Spleen (tissue), 13 donors: ENCODE measurements at places on chromosomes 5 and 9.

GRCh38 chr5:52374286-52374685 is 413.4 kb upstream of the ITGA1 start:
- no peak for DNase-seq

- DNase-seq: no peak
These were observed 33.3 kb downstream of the PUM3 start for GRCh38 chr9:2810420-2811075.

DNA sequence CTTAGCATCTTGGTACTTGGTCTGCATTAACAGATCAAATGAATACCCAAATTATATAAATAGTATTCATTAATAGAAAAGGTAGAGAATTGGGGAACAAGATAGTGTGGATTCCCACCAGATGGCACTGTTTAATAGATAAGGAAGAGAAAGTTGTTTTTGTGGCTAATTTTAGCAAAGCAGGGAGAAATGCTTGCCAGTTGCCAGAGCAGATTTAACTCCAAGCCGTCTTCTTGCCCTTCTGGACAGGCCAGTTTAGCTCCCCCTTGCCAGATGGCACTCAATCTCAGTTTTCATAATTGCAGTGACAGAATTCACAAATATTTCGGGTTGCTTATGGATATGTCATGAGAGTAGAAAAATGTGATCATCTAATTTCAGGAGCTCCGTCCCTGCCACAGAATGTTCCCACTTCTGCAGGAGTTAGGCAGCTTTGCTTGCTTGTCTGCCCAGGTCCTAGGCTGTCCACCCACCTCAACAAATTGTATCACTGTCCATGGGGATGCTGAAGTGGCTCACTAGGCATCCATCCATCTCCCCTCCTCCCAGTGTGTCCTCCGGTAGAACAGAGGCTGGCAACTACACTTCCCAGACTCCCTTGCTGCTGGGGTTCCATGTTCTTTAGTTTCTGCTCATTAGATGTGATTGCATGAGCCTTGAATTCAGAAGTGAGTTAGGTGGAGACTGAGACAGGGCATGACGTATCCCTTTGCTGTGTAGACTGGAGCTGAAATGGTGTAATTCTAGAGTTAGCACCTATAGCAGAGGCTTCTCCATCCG is 11.8 kb upstream of the HEXB start:
- DNase-seq: no peak

DNA sequence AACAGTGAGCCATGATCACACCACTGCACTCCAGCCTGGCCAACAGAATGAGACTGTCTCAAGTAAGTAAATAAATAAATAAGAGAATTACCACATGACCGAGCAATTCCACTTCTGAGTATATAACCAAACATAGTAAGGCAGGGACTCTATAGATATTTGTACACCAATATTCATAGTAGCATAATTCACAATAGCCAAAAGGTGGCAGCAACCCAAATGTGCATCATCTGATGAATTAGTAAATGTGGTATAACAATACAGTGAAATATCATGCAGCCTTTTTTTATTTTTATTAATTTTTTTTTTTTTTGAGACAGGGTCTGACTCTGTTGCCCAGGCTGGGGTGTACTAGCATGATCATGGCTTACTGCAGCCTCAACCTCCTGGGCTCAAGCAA is 33.1 kb downstream of the ALDH7A1 start:
- no peak for DNase-seq

GRCh38 chr9:70466976-70467561 is 52.6 kb upstream of the KLF9 start:
- no peak for DNase-seq

DNA sequence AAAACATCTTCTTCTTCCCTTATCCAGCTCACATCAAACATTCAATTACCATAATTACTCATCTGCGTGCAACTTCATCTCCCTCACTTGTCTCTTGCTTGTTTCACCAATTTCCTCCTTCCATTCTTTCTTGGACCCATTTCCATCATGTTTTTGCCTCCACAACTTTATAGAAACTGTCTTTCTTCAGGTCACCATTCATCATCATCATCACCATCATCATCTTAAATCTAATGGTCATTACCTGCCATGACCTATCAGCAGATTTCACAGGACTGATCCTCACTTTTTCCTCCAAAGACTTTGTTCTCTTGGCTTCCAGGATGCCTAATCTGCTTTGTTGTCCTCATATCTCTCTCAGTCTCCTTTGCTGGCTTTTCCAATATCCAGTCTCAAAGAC is 495.6 kb downstream of the DNAH5 start:
- no peak for DNase-seq

GRCh38 chr5:40404613-40405012 is 275.1 kb upstream of the PTGER4 start:
- no peak for DNase-seq

GRCh38 chr5:14054965-14055963 is 87.9 kb upstream of the TRIO start:
- no peak for DNase-seq

GRCh38 chr5:179404321-179405053 is 59.2 kb upstream of the ADAMTS2 start:
- DNase-seq: no peak

GRCh38 chr5:91162534-91163381 is 220.4 kb downstream of the ARRDC3 start:
- peak; percentile 82 for DNase-seq

DNA sequence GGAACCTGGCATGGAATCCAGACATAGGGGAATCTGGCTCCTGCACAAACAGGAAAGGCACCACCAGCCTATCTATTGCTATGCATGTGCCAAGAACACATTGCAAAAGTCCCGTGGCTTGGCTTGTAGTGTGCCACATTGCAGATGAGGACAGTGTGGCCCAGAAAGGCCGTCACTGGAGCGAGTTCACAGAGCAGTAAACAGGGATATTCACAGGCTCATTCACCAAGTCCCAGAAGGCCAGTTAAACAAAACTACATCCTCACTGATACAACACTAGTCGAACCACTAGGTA is 39.6 kb upstream of the TRIM32 start:
- DNase-seq: no peak

GRCh38 chr5:153783362-153783658 is 255.4 kb downstream of the FAM114A2 start:
- no peak for DNase-seq

DNA sequence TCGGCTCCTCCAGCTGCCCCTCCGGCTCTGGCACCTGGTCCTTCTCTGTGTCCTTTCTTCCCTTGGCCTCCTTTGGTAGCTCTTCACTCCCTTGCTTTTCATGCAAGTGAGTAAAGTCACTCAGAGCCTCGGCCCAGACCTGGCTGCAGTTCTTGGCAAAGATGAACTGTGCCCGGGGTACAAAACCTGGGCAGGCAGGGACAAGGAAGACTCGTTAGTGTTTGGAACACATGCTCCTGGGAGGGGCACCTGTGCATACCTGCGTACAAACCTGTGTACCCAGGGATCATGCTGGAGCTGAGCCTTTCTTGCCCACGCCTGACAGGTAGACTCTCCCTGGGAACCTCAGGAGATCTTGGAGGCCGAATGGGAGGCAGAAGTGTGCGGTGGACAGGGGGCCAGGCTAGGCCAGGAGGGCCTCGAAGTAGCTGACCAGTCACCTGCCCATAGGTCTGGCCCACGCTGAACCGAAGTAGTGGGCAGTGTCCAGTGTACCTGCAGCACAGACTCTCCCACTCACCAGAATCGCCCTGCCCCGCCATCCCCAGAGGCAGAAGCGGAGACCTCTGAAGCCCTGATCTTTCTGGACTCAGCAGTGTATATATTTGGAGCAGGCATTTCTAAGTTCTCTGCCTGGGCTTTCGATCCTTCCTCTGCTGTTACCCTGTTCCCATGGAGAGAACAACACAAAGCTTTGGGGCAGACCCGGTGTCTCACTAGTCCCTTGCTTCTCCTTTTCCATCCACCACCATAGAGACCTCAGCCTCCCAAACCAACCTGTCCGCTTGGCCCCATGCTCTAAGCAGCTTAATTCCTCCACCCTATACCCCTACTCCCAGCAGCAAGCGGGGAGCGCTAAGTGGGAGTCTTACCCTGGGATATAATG is 41.9 kb upstream of the TESK1 start:
- no peak for DNase-seq

GRCh38 chr5:63564789-63565188 is 397.5 kb downstream of the HTR1A start:
- no peak for DNase-seq

- no peak for DNase-seq
These were observed 434.6 kb downstream of the TAF11L14 start for GRCh38 chr5:18068826-18069225.

GRCh38 chr5:133364936-133365707 is 247.2 kb downstream of the FSTL4 start:
- DNase-seq: no peak

- no peak for DNase-seq
These were observed 215.0 kb downstream of the VPS13A start for GRCh38 chr9:77392328-77392727.

DNA sequence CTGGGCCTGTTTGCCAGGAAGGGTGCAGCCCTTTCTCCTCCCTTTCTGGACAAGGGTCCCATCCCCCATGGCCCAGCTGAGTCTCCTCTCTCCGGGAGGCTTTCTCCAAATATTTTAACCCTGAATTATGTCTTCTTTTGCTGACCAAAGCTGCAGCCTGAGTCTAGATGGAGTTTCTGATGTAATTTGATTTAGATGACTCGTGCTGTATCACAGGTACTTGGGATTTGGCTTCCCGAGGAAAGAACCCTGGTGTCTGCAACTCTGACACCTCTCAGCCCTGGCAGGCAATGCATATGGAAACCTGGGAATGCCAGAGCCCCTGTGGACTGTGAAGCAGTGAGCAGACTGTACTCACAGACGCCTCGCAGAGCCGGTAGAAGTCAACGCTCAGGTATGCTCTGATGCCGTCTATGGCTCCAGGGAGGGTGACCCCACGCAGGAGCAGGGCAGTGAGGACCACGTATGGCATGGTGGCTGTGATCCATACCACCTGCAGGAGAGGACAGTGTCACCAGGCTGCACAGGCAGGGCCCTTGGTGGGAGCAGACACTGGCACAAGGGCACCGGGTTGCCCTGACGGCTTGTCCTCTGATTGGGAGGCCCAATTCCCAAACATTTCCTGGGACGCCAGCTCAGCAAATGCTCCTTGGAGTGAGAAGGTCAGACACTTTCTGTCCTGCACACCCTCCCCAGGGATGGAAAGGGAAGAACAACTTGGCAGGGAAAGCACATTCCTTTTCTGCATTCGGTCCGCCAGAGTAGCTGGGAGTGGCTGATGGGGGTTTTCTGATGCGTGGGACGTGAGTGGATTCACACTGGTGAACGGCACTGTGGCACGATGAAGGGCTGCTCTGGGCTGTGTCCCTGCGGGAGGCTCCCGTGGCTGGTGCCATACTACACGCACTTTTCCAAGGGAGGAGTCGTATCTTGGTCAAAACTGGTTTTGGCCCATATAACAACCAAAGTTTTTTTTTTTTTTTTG is 24.7 kb downstream of the SLC6A3 start:
- peak; percentile 55 for DNase-seq

DNA sequence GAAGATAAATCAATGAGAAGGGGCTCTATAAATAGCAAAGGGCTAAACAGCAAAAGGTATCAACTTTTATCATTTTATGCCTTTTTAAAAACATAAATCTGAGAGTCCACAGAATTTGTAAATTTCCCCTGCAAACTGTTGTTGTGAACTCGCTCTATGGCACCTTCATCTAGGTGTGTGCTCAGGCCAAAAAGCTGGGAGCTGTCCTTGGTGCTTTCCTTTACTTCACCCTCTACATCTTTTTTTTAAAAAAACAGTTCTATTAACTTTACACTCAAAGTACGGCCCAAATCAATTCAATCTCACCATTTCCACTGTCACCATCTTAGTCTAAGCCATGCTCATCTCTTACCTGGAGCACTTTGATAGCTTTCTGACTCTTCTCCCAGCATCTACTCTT is 108.2 kb upstream of the GPR151 start:
- DNase-seq: no peak

DNA sequence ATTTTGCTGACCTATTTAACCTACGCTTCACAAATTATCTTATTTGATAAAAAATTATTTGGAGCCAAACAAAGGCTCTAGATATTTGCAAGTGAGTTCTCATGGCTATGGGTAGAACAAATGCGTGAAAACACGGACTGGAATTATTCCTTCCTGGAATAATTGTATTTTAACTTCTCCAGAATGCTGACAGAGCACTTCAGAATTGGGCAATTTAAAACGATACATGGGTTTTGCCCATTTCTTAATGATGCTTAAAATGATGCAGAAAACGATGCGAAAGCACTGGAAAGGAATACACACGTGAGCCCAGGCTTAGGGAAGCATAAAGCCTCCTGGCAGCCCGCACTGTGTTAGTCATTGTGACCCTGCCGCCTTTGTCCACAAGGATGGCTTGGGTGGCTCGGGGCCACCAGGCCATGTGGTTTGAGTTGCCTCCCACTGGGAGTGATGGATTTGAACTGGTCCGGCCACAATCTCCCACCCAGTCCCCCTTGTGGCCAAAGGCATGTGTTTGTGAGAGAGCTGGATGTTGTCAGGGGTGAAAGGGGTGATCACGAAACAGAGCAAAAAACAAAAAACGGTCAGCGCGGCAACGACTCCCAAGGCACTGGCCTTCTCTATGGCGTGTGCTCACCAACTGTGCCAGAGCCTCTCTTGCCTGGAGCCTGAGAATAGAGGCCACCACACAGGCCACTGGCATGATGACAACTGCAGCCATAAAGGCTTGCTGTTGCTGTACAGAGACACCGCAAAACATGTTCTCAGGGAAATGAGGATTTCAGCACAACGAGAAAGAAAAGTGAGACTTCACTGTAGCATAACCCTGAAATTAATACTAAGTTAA is 234.2 kb upstream of the ADAMTS16 start:
- no peak for DNase-seq

DNA sequence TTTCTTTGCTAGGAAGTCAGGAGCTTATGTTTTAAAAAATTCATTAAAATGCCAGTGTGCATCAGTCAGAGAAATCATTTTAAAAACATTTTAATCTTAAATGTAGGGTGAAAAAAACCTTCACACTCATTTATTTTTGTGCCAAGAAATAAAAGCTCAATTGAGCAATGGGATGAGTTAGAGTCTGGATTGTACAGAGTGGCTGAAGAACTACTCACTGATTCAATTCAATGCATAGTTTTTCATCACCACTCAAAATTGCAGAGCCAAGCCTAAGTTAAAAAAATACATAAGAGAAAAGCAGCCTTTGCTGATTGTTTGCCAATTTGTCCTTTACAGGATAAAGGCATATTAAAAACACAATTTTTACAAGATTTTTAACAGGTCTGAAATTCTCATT is 168.2 kb upstream of the DMRTA1 start:
- DNase-seq: no peak

- DNase-seq: peak; percentile 90
These were observed 18.5 kb downstream of the JADE2 start for GRCh38 chr5:134543820-134544614.

GRCh38 chr9:97441729-97442128 is 29.8 kb downstream of the TDRD7 start:
- no peak for DNase-seq

GRCh38 chr5:154287136-154287535 is 96.6 kb downstream of the GALNT10 start:
- DNase-seq: no peak
